ENCODE measurements at places on chromosomes 11 and 22.

- DNase-seq, result no peak
Observed at GRCh38 chr11:30585892-30586250, 282 bp downstream of the MPPED2 start.

- no peak for DNase-seq
Observed at GRCh38 chr11:57777969-57778317, 16.3 kb downstream of the CTNND1 start.

DNA sequence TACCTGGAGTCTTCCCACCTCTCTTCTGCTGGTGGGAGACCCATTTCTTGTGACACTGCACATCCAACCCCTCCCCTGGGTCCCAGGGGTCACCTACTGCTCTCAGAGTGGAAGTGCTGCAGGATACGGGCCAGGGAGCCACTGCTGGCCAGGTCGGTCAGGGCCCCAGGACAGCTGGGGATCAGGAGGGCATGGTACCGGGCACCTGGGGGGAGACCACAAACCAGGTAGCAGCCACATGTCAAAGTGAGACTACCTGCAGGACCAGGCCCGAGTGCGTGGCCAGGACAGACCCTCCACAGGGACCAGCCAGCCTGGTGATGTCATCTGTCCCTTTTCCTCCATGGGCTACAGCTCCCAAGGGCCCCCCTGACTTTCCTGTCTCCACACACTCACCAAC is 3.9 kb downstream of the GATD1 start:
- no peak for DNase-seq

DNA sequence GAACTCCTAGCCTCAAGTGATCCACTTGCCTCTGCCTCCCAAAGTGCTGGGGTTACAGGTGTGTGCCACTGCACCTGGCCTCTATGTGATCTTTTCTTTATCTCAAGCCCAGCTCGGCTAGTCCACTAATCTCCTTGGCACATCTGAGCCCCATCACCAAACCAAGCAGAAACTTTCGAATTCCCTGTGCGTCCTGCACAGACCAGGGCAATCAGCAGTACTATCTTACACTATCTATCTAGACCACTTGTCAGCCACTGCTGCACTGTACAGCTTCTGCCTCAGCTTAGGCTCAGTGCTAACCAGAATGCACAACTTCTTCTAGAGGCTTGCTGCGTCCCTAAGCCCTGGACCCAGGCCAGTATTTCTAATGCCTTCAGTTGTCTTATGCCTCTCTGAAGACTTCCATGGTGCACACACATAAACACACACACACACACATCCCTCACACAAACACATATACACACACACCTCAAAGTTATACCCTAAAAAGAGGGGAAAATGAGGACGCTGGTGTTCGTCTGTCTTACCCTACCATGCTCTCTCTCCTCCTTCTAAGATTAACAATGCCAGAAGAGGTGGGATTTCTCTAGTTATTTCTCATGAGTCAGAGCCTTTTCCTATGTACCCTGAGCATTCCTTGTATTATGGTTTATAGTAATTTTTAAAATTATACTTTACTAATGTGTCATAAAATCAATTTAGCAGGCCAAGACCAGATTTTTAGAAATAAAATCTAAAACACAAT is 59.3 kb upstream of the FAM181B start:
- DNase-seq, result no peak

DNA sequence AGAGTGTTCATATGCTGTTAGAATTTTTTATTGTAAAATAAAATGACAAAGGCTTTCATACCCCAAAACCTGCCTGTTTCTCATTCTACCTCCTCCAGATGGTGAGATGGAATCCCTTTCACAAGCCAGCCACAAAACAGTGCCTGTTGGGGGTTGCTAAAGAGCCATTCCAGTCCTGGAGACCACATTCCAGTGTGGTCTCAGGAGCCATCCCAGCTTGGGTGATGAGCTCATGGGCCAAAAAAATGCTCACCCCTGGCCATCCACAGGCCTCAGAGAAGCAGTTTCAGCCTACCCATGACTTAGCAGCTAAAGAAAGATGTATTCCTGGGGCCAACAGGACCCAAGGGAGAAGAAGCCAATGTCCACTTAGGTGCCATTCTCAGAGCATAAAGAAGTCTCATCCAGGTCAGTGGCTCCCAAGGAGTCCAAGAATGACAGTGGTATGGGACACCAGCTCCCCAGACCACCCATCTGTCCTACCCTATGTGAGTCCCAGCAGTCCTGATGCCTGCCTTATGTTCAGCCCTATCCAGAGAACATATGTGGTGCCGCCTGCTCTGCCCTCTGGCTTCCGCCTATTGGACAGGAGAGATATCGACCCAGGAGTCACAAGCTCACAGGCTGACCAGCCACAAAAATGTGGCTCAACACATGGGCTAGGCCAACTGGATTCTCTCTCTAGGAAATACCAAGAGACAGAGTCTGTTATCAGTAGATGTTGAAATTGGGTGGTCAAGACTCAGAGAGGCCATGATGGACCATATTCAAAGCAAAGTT is 26.4 kb downstream of the C11orf91 start:
- no peak for DNase-seq

DNA sequence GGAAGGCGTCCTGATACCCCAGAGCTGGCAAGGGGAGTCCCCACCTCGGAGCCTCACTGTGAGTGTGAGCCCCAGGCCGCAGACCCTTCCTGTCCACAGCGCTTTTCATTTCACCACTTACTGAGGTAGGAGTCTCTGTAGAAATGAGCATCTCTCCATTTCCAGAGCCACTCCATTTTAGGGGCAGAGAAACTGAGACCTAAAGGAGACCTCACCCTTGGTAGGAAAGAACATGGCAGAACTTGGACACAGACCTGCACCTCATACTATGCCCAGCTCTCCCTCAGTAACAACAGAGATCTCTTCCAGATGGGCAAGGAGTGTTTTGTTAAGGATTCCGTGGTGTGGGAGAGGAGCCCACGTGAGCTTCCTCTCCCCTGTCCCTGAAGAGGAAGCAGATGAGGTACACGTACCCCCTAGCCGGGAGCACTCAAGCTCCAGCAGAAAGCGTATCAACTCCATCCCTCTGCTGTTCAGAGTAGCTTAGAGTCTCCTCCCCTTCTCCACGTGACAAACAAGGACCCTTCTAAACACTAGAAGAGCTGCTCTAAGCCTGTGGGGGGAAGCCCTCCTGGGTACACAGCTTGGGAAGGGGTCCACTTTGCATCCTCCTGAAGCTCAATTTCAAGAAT is 532 bp upstream of the VSIG2 start:
- DNase-seq, result no peak

- no peak for DNase-seq
Observed at GRCh38 chr22:29149841-29150555, 55.7 kb upstream of the EMID1 start.

DNA sequence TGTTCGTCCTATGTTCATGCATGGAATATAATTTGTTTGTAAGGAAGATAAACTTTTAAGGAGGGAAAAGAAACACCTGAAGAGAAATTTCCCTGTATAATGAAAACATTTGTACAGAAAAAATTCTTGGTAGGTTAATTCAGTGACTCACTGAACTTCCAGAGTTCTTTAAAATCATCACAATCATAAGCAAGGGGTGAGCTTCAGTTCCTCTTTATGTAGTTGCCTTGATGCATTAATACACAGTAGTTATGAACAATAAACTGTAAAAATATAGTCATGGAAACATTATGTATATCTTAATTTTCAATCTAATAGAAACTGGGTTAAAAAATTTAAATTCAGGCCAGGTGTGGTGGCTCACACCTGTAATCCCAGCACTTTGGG is 1.1 kb upstream of the C11orf65 start:
- DNase-seq, result no peak

- no peak for DNase-seq
Observed at GRCh38 chr22:46539169-46539568, 1.7 kb upstream of the CELSR1 start.

DNA sequence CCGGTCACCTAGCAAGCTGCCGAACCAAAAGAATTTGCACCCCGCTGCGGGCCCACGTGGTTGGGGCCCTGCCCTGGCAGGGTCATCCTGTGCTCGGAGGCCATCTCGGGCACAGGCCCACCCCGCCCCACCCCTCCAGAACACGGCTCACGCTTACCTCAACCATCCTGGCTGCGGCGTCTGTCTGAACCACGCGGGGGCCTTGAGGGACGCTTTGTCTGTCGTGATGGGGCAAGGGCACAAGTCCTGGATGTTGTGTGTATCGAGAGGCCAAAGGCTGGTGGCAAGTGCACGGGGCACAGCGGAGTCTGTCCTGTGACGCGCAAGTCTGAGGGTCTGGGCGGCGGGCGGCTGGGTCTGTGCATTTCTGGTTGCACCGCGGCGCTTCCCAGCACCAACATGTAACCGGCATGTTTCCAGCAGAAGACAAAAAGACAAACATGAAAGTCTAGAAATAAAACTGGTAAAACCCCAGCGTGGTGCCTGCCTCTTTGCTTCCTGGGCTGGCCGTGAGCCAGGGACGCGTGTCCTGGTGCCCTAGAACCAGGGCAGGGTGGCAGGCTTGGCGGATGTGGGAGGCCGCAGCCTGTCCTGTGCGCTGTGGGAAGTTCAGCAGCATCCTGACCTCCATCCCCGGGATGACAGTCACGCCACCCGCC is 13.2 kb downstream of the CCND1 start:
- DNase-seq, result no peak

- DNase-seq, result no peak
Observed at GRCh38 chr11:20373568-20374209, 10.2 kb downstream of the HTATIP2 start.

DNA sequence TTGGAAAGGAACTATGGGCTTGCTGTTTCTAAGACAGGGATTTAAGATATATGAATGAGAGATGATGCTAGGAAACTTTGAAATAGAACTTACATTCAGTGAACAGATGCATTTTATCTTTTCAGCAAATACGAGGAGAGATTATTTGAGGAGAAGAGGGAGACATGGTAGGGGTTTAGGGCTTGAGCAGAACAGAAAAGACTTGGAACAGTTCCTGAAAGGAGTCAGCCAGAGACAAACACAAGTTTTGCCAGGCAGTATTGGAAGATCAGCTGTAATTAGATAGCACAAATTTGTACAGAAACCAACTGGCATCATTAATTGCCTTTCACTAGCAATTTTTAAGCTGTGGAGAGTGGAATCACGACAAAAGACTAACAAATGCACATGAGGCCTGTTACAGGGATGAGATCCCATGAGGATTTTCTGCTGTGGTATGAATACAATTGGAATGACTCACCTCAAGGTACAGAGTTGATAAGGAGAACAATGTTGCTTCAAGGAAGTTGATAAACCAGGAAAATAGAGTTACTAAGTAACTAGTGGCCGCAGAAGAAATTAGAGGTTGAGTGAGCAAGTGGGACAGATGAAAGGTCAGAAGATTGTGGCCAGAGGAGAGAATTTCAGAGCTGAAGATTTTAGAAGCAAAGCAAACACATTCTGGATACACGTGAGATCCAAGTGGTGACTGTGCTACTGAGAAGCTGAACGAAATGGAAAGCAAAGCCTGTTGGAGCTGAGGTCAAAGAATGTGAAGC is 67.9 kb downstream of the CYB5R2 start:
- DNase-seq, result no peak

GRCh38 chr11:110367571-110367970 is 62.2 kb upstream of the FDX1 start:
- DNase-seq, result no peak

DNA sequence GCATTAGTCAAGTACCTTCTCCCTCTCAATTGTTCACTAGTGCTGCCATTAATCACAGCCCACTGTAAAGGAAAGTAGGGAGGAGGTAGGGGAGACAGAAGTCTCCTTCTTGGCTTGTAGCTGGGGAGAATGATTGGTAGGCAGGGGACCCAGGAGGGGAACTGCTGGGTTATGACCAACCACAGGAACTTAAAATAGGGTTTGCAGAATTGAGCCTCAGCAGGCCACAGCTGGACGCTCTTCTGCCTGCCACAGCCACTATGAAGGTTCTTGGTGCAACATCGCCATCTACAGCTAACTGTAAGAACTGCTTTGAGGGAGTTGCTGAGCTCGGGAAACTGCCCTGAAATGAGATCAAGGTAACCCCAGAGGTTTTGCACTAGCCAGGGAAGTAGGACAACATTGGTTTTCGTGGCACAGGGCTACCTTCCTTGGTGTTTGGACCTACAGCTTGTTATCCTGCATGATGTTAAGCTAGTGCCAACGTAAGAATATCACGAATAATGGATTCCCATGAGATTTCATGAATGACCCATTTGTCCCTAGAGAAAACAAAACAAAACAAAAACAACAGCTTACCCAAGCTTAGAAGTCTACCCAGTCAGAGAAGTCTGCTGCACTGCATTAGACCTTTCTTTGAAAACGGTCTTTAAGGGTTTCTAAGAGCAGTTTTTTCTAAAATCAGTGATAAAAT is 787.1 kb upstream of the API5 start:
- DNase-seq, result peak; percentile 49

- no peak for DNase-seq
Observed at GRCh38 chr11:102144357-102145355, 34.4 kb downstream of the YAP1 start.

DNA sequence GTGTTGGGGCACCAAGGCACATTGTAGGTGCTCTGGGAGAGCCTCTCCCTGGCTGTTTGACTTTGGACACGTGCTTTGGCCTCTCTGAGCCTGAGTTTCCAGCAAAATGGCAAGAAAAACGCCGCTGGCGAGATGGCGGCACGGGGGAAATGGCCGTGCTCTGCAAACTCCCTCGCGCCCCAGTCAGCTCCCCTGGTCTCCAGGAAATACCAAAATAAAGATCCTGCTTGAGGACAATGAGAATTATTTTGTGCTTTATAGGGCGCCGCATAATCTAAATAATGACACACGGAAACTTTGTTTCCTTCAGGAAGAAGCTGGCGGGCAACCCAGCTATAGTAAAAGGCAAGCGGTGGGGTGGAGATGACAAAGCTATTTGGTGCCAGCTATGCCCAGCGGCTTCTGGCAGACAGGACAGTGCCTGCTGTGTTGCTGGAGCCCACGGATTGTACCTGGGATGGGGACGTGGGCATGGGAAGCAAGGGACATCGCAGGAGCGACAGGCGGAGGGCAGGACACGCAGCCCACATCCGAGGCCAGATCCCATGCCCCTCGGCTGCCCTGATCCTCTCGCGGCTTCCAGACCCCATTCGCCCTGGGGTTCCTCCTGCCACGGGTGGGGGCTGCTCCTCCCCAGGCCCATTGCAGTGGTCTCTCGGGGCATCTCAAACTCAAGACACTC is 26.3 kb upstream of the RFPL3 start:
- no peak for DNase-seq

DNA sequence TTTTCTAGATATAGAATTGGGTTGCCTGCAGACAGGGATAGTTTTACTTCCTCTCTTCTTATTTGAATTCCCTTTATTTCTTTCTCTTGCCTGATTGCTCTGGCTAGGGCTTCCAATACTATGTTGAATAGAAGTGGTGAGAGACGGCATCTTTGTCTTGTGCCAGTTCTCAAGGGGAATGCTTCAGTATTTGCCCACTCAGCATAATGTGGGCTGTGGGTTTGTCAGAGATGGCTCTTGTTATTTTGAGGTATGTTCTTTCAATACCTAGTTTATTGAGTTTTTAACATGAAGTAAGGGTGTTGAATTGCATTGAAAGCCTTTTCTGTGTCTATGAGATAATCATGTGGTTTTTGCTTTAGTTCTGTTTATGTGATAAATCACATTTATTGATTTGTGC is 273.9 kb upstream of the CHORDC1 start:
- DNase-seq, result no peak

GRCh38 chr11:20707876-20708275 is 38.5 kb downstream of the NELL1 start:
- DNase-seq, result no peak

- DNase-seq, result no peak
Observed at GRCh38 chr11:134606251-134606650, 194.2 kb upstream of the B3GAT1 start.

- no peak for DNase-seq
Observed at GRCh38 chr11:9825315-9825714, 161.4 kb downstream of the SWAP70 start.

- no peak for DNase-seq
Observed at GRCh38 chr11:78647266-78647915, 72.7 kb upstream of the NARS2 start.

All from activated CD4-positive, alpha-beta T cell treated with anti-CD3 and anti-CD28 coated beads, Interleukin-2, amount 50 U/mL, for 16 hours (primary cell).